T-cell (primary cell): ENCODE measurements at places on chromosomes 2 and 18. TPM values are rescaled to one million over a fixed set of nuclear protein-coding genes. Genes with fewer than 3 reads are reported as not detected.

- DNase-seq: no peak
Measured at GRCh38 chr2:112605926-112606325, 21.5 kb downstream of the CHCHD5 start.

DNA sequence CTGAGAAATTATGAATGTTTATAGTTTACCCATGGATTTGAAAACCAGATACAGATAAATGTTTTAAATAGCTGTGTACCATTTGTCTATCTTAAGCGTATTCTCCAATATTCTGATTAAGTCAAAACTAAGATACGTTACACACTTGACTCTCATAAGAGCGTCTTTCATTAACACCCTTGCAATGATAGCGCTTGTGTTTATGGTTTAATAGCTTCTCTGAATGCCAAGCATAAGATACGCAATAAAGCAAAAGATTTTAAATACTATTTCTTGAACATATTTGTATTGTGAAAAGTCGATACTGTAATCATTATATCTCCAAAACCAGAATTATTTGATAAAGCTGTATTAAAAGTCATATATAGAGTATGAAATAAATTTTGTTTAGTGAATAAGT, 3.0 kb downstream of the CALCRL start:
- no peak for DNase-seq

GRCh38 chr2:38432820-38433606, 55.9 kb upstream of the ATL2 start:
- no peak for DNase-seq

DNA sequence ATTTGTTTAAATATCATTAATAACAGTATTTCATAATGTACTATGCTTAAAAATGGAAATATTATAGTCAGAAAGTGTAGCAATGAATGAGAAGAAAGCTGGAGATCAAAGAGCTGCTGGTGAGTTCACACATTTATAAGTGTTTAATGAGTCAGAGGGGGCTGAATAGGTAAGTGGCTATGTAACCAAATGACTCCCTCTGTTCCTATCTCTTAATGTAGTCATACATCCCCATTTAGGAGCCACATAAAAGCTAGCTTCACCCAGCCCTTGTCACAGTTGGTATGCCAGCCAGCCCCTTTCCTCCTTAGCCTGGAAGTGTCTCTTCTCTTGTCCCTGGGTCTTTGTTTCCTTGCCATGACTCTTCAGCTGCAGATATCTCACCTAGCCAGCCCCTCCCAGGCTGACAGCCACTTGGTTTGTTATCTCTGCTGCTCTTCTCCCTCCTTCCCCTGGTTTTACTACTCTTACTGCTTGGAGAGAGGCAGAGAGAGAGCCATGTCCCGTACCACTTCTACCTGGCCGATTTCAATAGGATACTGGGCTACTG, 438.6 kb upstream of the HNMT start:
- DNase-seq: no peak

- DNase-seq: no peak
Measured at GRCh38 chr2:135494917-135495316, 36.1 kb downstream of the ZRANB3 start.

DNA sequence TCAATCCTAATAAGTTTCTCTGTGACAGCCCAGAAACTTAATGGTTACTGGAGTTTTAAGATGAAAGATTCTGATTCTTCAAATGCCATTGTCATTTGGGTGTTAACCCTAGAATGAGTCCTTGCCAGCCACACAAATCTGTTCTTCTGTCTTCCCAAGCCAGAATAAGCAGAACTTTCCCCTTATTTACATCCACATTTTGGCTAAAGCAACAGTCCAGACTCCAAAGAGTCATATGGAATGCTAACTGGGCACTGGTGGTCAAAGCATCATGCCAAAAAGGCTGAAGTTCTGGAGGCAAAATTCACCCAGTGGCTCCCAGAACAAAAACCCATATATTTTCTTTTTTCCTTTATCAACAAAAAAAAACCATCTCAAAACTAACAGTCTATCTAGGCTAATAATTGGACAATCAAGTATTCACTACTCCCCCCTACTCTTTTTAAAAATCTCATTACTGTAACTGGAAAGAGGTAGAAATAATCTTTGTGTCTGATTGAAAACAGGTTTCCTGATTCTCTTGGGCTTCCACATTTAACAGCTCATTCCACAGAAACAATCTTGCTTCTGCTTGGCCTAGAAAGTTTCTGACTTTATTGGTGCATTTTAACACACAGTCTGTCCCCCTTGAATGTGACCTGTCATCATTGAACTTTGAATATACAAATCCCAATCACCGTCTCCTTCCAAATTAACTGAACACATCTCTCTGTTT, 89.6 kb upstream of the SETBP1 start:
- no peak for DNase-seq

GRCh38 chr2:182542501-182543258, 115.8 kb upstream of the PDE1A start:
- DNase-seq: no peak

GRCh38 chr18:36089001-36089400, 21.6 kb upstream of the RPRD1A start:
- no peak for DNase-seq

GRCh38 chr2:218991674-218992168, 1.5 kb downstream of the CRYBA2 start:
- DNase-seq: no peak

- DNase-seq: no peak
Measured at GRCh38 chr2:160142472-160142871, 57.6 kb downstream of the ITGB6 start.

GRCh38 chr2:163157411-163157810, 318.8 kb upstream of the KCNH7 start:
- DNase-seq: no peak

GRCh38 chr18:24319757-24320156, 77.9 kb downstream of the OSBPL1A start:
- no peak for DNase-seq

GRCh38 chr18:63757541-63757940, 17.7 kb upstream of the SERPINB7 start:
- no peak for DNase-seq

DNA sequence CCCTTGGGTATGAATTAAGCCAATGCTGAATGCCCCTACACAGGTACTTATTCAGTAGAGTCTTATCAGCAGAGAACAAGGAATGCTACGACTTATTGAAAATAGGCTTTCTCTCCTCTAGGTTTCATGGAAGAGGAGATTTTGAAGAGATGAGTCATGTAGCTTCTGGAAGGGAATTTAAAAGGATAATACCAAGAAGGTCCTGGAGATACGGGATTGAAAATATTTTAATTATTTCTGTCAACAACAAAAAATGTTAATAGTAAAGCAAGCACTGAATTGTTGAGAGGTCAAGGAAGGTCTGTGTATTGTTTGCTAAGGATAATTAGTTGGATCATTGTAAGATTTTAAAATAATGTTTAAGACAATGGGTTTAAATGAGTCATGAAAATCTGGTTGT, 293.0 kb upstream of the SPHKAP start:
- DNase-seq: no peak

- DNase-seq: no peak
Measured at GRCh38 chr2:46915281-46915810, at the start of gene MCFD2. MCFD2 (minus strand) TSS chr2:46915806; CDS start chr2:46909171, 6,635 bp downstream.

GRCh38 chr18:44796429-44797428, 116.0 kb downstream of the SETBP1 start:
- no peak for DNase-seq

DNA sequence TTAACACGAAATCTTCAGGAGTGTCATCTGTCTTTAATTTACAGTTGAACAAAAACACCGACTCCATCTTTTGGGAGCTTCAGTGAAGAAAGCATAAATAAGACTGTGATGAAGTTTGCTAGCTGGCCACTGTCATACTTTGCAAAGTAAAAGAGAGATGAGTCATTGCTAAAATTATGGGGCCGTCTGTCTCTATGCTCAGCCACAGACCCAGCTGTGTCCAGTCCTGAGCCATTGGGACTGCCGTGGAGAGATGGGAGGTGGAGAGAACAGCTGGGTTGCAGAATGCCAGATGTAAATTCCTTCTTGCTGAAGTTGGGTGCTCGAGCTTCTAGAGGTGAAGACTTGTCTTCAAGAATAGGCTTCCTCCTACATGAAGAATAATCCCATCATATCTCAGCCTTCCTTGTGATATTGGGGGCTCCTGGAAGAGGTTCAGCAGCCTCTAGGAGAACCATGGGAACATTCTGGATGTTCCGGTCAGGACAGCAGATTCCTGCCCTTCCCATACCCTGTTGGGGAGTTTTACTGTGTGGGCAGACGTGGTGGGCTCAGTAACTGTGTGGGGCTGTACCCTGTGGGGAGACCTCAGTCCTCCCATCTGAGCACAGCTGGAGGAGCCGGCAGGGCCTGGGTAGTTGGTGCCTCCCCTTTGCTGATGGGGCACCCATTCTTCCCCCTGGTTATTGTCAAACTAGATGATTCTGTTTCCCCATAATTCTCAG, 71.1 kb downstream of the LDLRAD4 start:
- no peak for DNase-seq

- no peak for DNase-seq
Measured at GRCh38 chr2:190443055-190443454, 34.9 kb downstream of the MFSD6 start.

DNA sequence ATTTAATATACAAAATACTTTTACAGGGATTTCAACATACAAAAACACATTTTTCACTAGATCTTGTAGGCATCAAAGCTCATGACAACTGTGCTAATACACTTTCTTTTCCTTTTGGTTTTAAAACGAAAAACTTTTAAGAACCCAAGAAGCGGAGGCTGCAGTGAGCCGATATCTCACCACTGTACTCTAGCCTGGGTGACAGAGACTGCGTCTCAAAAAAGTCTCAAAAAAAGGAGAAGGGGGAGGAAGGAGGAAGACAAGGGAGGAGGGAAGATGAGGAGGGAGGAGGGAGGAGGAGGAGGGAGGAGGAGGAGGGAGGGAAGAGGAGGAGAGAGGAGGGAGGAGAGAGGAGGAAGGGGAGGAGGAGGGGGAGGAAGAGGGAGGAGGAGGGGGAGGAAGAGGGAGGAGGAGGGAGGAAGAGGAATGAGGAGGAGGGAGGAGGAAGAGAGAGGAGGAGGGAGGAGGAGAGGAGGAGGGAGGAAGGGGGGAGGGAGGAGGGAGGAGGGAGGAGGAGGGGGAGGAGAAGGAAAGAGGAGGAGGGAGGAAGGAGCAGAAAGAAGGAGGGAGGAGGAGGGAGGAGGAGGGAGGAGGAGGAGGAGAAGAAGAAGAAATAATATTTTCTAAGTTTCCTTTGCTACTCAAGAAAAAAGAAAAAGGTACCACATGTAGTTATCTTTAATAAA, 13.8 kb downstream of the ROCK2 start:
- DNase-seq: no peak

DNA sequence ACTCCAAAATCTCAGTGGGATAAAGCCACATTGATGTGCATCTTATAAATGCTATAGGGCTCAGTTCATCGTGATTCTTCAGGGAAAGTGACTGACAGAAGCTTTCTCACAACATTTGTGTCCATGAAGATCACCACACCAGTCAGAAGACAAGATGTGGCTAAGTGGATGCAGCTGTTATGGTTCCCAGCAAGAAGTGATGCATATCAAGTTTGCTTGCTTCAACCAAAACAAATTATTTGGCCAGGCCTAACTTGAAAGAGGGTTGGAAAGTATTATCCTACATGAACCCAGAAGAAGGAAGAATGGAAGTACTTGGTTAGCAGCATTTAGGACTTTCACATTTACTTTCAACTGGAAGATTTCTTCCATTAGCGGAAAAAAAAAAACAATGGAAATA, 210.0 kb upstream of the ACVR2A start:
- DNase-seq: no peak

MAP4K4 gene
- 93.2 TPM for total RNA-seq

CHN1 gene
- total RNA-seq: 1.4 TPM

TWIST2 gene
- total RNA-seq: not detected

SEPTIN10 gene
- 3.3 TPM for total RNA-seq

EPB41L3 gene
- 3.8 TPM for total RNA-seq

ANKRD29 gene
- total RNA-seq: 0.28 TPM
